ENCODE measurements at places on chromosomes 6 and 20.
A peak's percentile ranks its signal among the peaks of the same experiment; 100 is the strongest.

GRCh38 chr6:51842061-51842803 is 245.2 kb downstream of the PKHD1 start:
- no peak for DNase-seq

DNA sequence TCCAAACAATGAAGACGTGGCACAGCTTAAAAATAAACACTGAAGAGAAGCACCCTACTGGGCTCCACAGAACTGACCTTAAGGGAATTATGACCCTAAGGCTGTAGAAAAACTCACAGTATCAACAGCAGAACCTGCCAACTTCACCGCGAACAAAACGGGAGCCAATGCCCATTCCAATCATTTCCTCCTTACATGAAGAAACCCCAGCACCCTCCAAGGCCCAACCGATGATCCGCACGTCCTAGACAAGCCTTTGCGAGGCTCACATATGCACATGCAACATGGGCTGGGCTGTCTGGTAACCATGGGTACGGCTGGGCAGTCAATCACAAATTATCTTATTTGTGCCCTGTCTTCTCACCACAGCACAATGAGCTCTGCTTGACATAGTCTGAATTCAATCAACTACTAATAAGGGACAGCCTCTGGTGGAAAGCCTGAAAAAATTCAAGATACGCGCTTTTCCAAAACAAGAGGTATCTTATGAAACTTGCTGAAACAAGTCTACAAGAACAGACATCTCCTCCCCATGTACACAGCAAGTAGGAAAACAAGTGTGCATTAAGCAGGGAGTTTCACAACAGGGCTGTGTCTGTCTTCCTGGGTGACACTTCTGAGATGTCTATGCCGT is 1.7 kb downstream of the DIDO1 start:
- DNase-seq: peak; percentile 42

DNA sequence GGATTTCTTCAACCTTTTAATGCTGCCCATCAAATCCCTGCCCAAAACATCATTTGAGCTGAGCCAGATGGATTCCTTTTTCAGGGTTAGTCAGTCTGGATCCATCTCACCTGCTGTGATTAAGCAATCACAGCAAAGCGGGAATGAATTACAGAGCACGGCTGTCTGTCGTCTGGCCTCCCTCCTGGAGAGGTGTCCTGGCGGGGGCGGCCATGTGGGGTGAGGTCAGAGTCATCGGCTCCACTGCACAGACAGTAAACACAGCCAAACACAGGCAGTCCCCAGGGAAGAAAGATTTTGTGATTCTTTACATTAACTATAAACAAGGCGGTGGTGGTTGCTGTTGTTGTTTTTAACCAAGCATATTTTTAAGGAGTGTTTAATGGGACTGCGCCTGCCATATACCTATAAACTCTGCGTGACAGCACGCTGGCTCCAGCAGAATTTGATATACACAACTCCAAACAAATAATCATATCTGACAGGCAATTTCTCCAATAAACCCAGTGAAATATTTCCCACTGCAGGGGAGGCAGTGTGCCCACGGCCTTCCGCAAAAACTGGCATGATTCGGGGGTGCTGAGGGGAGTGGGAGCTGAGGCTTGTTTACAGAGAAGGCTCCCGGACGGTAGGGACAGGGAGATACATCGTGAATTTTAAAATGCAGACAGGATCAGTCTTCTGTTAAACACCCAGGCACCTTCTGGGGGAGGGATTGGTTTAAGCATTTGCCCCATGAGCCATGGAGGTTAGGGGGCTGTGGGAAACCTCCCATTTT is 232.0 kb upstream of the PMEPA1 start:
- no peak for DNase-seq

DNA sequence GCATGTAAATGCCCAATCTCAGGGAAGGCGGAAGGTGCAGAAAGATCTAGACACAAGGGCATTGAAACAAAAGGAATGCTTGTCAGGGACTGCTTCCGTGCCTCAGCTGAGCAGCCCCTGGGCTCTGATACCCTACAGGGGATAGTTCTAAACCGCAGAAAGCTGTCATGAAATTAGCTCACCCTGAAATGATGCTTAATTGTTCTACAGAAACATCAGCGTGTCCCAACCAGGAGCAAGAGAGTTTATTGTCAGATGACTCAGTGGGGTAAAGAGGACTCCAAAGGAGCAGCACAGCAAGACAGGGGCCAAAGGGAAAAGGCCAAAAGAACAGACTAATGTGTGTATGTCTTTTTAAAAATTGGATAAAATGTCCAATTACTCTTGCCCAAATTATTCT is 258.4 kb upstream of the JARID2 start:
- no peak for DNase-seq

DNA sequence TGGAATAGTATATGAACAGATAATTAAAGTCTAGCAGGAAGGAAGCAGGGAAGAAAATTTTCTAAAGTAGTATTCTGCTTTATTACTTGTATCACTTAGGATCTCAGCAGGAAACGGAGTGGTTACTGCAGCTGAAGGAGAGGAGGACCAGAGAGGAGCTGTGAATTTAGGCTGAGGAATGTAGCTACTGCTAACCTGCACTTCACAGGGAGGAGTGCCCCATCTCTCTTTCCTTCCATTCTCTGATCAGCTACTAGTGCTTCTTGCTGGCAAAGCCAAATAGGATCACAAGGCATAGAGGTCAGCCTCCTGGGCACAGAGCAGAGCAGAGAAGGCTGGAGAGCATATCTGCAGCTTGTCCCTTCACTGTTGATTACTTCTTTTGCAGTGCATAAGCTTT is 205.3 kb upstream of the ASCC3 start:
- DNase-seq: no peak

GRCh38 chr20:46202766-46203509 is 84.8 kb downstream of the CD40 start:
- DNase-seq: no peak

GRCh38 chr6:29255530-29255929 is 46.0 kb upstream of the OR14J1 start:
- no peak for DNase-seq

GRCh38 chr20:9637889-9638288 is 123.5 kb downstream of the LAMP5 start:
- DNase-seq: no peak

GRCh38 chr6:106194949-106195921 is 109.1 kb downstream of the PRDM1 start:
- no peak for DNase-seq

GRCh38 chr20:38674092-38674764 is 50.1 kb upstream of the SLC32A1 start:
- peak; percentile 68 for DNase-seq

- no peak for DNase-seq
Measured at GRCh38 chr6:77466451-77467437, 3.5 kb upstream of the HTR1B start.

DNA sequence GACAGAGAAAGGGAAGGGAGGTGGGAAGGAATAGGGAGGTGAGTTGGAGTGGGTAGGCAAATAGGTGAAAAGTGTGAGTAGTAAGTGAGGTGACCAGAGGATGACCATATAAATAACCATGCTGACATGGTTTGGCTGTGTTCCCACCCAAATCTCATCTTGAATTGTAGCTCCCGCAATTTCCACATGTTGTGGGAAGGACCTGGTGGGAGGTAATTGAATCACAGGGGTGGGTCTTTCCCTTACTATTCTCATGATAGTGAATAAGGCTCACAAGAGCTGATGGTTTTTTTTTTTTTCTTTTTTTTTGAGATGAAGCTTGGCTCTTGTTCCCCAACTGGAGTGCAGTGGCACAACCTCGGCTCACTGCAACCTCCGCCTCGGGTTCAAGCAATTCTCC is 21.5 kb upstream of the SMIM13 start:
- no peak for DNase-seq
